ENCODE measurements at places on chromosomes 7 and 10.

DNA sequence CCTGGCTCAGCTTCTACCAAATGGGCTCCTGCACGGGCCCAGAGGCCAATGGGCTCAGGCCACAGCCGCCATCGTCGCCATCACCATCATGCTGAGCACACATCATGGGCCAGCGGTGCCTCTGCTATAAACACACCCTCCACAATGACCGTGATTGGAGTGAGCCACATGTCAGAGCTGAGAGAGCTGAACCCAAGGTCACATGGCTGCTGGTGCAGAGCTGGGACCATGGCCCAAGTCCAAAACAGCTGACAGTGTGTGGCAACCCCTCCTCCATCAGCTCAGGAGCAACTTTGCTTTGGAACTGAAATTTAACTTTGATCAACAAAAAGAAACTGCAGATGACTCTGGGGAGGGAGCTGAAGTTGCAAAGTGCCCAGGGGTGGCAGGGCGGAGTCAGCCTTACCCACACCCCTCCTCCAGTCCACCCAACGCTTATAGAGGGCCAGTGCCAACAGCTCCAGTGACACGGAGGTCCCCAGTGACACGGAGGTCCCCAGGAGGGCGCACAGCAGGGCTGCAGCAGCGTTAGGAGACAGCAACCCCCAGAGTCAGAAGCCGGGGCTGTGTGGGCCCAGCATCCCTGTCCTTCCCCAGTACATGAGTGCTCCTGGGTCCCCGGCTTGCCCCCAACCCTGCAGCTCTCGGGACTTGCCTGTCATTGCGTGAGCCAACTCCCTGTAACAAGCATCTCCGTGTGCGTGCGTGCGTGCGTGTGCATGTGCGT, 249.6 kb downstream of the ELFN1 start:
- no peak for DNase-seq

GRCh38 chr7:93935102-93935501, 13.6 kb downstream of the GNG11 start:
- no peak for DNase-seq

- DNase-seq = no peak
Observed at GRCh38 chr10:31466313-31466712, 147.3 kb downstream of the ZEB1 start.

DNA sequence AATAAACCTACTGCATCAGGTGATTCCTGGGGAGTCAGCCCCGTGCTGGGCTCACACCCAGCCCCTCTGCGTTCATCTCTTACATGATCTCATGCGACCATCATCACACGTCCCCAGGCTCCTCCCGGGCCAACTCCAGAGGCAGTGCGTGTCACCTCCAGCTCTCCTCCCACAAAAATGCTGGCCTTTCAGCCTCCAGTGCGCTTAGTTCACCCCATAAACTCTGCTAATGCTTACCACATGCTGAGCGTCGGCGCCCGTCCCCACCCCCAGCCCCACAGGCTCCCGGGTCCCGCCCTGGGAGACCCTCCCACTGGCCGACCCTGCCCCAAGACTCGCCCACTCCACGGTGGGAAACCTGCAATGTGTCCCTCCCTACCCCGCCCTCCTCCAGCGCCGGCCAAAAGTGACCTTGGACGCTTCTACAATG, 816 bp upstream of the SDK1 start:
- no peak for DNase-seq

- DNase-seq = no peak
Observed at GRCh38 chr10:47235484-47235883, 64.5 kb upstream of the GDF10 start.

All from NCI-H1417 (cell line).